ENCODE measurements at places on chromosomes 12 and 14. TPM values are rescaled to one million over a fixed set of nuclear protein-coding genes. Genes with fewer than 3 reads are reported as not detected.

- no peak for DNase-seq
Measured at GRCh38 chr12:43281563-43281962, 270.4 kb downstream of the ADAMTS20 start.

Gene HOXC6
- total RNA-seq = 1.3 TPM

DNA sequence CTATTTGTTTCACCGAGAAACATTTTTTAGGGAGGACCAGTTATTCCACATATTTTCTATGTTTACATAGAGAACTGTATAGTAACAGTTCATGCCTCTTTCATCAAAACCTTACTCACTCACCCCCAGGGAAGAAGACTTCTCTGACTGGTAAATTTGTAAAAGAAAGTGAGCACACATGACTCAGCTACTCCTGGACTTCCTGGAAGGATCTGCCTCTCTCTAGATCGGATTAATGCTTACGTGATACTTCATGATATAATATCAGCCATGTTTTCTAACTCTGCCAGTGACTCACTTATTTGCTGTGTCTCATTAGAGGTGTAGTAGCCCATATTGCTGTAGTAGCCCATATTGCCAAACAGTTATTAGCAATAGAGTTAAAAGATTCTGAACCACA lies 494.3 kb upstream of the ATXN7L3B start:
- no peak for DNase-seq

DNA sequence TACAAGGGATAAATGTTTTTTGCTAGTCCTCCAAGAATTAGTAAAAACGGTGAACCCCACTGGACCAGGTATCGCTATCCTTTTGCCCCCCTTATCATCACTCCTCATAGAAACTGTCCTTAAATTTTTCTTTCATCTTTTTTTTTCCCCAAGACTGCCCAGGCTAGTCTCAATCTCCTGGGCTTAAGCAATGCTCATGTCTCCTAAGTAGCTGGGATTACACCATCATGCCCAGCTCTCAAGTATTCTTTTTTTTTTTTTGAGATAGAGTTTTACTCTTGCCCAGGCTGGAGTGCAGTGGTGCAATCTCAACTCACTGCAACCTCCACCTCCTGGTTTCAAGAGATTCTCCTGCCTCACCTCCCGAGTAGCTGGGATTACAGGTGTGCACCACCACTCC lies 9.7 kb downstream of the IRF2BPL start:
- no peak for DNase-seq

DNA sequence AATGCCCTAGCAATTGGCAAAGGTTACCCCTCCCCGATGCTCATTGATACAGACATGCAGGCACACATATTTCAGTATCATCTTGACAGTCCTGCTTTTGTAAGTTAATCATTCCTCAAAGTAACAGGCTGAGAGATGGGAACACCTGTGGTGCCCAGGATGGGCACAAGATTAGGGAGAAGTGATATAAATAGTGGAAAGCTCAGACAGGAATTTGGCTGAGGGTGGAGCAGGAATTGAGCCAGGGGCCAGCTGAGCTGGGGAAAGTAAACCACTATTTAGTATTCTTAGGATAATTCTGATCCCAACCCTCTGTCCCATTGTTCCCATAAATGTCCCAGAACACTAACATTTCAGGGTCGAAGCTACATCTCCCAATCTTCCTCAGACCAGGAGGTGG lies 38.3 kb downstream of the DAO start:
- no peak for DNase-seq

Gene RNASE7
- total RNA-seq = not detected

- no peak for DNase-seq
Measured at GRCh38 chr12:9711664-9712063, 21.2 kb downstream of the CLECL1 start.

Gene OASL
- 0.91 TPM for total RNA-seq

- DNase-seq = no peak
Measured at GRCh38 chr12:51521554-51522276, 69.3 kb upstream of the SCN8A start.

GRCh38 chr12:25433581-25434325 lies 119.3 kb downstream of the LMNTD1 start:
- DNase-seq = no peak

All from prostate gland (tissue), 2 donors.